SK-N-DZ (cell line): ENCODE measurements at places on chromosomes 11 and 22.

DNA sequence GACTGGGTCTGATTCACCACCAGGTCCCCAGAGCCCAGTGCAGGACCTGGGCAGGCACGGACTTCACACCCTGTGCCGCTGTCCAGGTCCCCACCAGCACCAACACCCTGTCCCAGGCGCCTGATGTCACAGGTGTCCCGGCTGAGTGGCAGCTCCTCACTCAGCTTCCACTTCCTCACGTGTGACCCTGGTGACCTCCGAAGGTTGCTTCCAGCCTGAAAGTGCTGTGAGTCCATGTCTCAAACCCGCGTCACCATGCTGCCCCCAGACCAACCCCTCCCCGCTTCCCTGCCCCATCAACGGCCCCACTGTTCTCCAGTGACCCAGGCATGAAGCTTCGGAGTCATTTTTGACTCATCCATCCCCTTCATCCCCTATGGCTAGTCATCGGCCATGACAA lies 25.7 kb upstream of the PICK1 start:
- no peak for DNase-seq

GRCh38 chr22:30537083-30537731 lies 9.3 kb downstream of the SEC14L6 start:
- DNase-seq = no peak

DNA sequence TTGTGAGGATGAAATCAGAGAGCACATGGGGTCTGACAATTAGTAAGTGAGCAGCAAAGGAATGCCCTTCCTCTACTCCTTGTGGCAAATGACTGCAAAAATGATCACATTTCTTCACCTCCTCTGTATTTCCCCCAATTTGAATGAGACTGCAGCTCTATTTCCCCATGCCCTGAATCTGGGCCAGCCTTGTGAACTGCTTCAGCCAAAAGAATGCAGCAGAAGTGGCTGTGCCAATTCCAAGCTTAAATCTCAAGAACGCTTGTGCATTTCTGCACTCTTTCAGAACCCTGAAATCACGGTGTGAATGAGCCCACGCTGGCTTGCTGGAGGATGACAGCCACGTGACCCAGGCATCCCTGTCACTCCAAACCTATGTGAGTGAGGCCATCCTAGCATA lies 9.9 kb downstream of the SLC43A3 start:
- no peak for DNase-seq

DNA sequence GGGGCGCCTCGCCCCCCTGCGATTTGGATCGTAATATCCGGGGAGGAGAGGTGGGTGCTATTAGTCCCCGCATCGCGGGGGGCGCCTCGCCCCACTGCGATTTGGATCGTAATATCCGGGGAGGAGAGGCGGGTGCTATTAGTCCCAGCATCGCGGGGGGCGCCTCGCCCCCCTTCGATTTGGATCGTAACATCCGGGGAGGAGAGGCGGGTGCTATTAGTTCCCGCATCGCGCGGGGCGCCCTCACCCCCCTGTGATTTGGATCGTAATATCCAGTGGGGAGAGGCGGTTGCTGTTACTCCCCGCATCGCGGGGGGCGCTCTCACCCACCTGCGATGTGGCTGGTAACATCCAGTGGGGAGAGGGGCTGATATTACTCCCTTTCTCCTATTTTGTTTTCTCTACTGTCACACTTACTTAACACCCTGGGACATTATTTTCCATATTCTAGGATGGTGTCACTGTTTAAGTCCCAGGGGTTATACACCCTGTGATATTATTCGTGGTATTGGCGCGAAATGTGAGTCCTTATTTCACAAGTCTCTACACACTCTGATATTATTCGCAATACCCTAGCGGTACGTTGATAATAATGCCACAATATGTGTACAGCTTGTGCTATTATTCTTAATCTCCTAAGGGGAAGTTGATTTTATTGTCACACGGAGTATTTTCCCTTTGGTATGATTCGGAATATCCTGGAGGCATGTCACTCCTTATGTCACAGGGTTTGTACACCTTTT lies 57.8 kb upstream of the ALDH3B2 start:
- no peak for DNase-seq

- DNase-seq = no peak
Observed at GRCh38 chr11:92311616-92312449, 87.2 kb downstream of the FAT3 start.

- DNase-seq = no peak
Observed at GRCh38 chr11:125995313-125995712, 49.5 kb downstream of the VSIG10L2 start.

- DNase-seq = no peak
Observed at GRCh38 chr11:124807201-124807600, 7.0 kb upstream of the MSANTD2 start.

- no peak for DNase-seq
Observed at GRCh38 chr22:32079130-32080089, 36.3 kb downstream of the SLC5A1 start.

GRCh38 chr11:8080674-8081590 lies at the start of gene TUB:
Gene TUB (plus strand): TSS chr11:8081211. CDS start chr11:8081511, 300 bp downstream.
- peak; percentile 50 for DNase-seq

DNA sequence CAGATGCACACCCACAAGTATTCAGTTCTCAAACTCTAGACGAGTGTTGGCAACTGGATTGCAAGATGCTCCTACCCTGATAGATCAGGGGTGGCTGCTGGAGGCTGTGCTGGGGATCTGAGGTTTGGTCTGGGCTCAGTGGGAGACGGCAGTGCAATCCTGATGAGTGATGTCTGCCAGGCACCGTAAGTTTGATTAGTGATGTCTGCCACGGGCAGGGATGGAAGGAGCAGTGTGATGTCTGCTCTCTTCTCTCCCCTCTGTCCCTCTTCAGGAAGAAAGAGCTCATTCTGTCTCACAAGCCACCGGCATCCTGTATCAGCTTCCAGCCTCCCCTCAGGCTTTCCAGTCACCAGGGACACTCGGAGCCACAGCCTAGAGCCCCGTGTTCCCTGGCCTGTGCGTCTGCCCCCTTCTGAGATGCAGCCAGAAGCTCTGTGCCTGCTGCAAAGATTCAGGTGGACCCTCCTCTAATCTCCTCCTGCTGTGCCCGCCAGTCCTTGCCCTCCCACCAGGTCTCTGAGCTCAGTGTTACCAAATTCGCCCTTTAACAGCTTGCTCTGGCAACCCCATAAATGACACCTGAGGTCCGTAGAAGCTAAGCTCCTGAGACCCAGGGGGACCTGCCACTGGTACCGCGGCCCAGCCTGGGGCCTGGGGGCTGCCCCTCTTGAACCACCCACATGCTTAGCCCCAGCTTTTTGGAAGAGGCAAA lies 19.9 kb downstream of the TP53I11 start:
- DNase-seq = no peak

DNA sequence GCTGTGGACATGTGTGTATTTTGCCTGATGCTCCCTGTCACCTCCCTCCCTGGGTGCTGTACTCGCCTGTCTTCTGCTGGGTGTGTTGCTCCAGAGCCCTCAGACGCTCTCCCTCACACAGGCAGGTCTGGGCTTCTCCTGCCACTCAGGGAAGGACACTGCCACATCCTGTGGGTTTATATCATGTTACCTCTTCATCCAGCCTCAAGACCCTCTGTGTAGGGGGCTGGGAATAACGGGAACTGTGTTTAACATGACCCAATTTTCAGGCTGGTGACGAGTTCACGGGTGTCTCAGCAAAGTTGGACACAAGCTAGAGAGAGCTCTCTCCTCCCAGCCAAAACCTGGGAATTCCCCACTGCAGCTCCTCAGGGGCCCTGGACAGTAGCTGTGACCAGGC lies 24.6 kb downstream of the MYBPC3 start:
- DNase-seq = no peak

- peak; percentile 64 for DNase-seq
Observed at GRCh38 chr22:44625981-44626687, 75.9 kb upstream of the PRR5 start.

DNA sequence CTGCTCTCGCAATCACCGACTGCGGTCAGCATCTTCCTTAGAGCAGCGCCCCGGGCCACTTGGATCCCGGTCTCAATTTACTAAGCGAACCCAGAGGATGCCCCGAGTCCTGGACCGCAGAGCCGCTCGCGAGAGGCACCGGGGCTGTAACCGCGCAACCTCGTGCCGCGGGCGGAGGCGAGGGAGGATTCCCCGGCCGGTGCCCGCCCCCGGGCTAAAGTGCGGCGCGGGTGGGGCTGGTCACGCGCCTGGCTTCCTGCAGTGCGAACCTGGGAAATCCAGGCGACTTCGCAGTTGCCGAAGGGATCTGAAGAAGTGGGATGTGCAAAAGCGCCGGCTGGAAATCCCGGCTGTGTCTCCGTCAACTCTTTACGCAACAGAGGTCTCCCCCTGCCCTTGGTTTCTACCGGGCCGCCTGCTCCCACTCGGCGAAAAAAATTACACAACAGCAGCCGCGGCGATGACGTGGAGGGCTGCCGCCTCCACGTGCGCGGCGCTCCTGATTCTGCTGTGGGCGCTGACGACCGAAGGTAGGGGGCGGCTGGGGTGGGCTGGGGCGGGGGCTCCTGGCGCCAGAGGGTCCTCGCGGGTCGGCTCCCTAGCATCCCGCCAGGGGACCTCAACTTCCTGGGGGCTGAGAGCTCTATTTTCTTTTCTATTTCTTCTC lies at the start of gene NCR3LG1:
Gene NCR3LG1 (plus strand): TSS at position 291 of the 667 bp plus-strand sequence. CDS start 170 bp downstream, at position 461.
- DNase-seq = peak; percentile 72

GRCh38 chr22:38017272-38017920 lies 33.0 kb upstream of the SOX10 start:
- no peak for DNase-seq

GRCh38 chr11:30150425-30150824 lies 80.4 kb upstream of the FSHB start:
- no peak for DNase-seq

- no peak for DNase-seq
Observed at GRCh38 chr11:101487775-101488174, 96.0 kb downstream of the TRPC6 start.

DNA sequence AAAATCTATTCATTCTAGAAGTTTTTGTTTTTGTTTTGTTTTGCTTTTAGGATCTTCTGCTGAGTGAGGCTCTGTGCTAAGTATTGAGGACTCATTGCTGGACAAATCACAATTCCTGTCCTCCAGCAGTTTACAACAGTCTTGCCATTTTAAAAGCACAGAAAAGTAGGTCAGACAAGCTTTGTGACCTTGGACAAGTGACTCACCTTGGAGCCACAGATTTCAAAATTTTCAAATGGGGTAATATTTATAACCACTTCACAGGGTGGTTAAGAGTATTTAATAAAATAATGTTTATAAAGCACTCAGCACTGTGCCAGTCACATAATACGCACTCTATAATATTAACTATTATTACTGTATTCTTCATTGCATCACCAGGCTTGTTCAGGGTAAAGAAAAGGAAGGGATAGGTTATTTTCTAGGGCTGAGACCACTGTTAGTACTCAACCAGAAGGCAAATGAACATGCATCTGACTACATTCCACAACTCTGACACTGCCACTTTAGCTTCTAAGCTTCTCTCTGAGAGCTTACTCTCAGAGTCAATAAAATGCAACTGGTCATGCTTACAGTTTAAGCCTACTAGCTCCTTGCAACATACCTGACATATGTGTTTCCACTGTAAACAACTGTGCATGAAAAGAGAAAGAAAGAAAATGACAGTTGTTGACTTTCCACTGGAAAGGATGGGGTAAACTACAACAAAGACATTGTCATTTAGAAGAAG lies 63.2 kb upstream of the FIBIN start:
- no peak for DNase-seq

DNA sequence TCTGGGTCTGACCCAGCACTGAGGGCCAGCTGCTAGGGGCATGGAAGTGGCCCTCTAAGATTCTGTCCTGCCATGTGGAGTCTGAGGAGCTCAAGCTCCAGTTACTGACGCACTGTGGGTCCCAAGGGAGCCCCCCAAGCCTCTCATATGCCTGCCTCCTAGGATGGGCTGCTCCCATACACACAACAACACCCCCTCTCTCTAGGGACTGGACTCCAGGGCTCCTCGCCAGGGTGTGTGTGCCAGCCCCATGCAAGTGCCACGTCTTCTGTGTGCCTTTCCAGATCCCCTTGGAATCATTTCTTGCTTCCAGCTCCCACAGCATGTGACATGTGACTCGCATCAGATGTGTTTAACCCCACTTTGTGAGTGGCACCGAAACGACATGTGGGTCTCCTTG lies 234.5 kb downstream of the CEP164 start:
- no peak for DNase-seq

GRCh38 chr22:22349455-22349836 lies 104.9 kb downstream of the VPREB1 start:
- DNase-seq = no peak

- DNase-seq = no peak
Observed at GRCh38 chr11:123421589-123421988, 8.5 kb upstream of the GRAMD1B start.

GRCh38 chr11:122663764-122664163 lies 8.2 kb downstream of the UBASH3B start:
- DNase-seq = no peak

DNA sequence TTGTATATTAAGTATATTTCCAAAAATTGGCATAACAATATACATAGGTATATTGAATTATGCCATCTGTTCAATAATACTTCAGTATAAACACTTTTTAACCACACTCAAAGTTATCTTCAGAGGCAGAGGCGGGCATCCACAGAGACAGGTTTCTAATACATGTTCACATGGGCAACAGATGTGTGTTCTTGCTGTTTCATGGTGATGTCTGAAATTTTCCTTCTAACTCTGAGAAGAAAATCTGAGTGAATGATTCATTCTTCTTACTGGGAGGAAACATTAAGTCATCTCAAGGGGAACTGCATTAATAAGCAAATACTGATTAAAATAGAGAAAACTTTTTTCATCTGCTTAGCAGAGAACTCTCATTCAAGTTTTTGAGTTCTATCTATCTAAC lies 1074.5 kb downstream of the LRRC4C start:
- DNase-seq = no peak

GRCh38 chr22:49623715-49624114 lies 204.0 kb downstream of the BRD1 start:
- no peak for DNase-seq

- DNase-seq = no peak
Observed at GRCh38 chr22:28716686-28717085, 24.9 kb downstream of the CHEK2 start.

DNA sequence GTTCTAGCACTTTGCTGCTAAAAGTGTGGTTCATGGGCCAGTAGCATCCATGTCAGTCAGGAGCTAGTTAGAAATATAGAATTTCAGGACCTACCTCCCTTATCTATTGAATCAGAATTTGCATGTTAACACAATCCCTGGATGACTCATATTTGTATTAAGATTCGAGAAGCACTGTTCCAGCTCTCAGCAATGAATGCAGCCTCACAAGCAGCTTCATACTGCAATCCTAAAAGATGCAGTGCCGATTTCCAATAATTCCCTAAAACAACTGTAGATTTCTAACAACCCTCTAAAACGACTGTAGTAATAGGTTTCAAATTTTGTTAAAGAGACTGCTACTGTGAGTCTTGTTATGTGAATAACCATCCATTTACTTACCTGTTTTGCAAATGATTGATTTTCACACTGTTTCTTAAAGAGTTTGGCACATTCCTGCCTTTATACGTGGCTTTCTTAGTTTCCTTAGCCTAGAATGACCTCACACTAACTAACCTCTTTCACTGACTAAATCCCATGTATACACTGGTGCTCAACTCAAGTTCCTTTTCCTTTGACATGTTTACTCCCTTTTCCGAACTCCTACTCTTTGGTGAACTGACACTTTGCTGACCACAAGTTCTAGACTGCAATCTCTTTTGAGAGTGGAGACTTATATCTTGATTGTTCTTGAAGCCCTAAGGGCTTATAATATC lies 511.8 kb downstream of the METTL15 start:
- no peak for DNase-seq
